ENCODE measurements at places on chromosomes 1 and 21. TPM values are rescaled to one million over a fixed set of nuclear protein-coding genes. Genes with fewer than 3 reads are reported as not detected.
A peak's percentile ranks its signal among the peaks of the same experiment; 100 is the strongest.

DNA sequence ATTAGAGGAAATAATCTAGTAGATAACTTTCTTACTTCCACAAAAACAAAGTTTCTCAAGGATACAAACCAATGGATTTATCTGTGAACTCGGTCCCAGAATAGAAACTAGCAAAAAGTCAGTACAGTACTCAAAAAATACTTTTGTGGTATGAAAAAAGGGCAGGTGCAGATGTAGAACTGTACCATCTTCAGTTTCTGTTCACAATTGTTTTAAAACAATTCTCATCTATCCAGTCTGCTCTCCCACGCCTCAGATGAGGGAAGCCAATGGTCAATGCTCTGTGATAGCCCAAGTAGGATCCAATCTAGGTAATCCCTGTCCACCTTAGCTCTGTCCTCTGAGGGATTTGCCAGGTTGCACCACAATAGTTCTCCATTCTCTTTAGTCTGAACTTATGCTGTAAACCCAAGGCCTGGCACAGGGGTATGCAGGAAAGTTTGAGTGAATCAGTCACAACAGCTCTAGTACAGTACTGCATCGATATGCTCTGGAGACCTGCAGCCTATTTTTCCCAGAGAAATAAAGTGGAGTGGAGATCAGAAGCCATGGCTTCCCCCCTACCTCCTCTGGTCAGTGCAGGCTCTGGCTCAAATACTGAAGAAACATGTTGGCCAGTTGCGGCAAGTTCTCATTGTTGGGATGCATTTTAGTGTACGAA lies 1.4 kb downstream of the KTI12 start:
- H3K4me1 ChIP-seq: peaks cover 32% of the 10 kb centered on the region
- no peaks in the 10 kb centered on the region for H3K27me3 ChIP-seq
- peak overlapping the region; percentile 98 for H3K27ac ChIP-seq
- H3K4me3 ChIP-seq: peak overlapping the region; percentile 94
- DNase-seq: no peak

The HLX gene
- not detected for total RNA-seq

DNA sequence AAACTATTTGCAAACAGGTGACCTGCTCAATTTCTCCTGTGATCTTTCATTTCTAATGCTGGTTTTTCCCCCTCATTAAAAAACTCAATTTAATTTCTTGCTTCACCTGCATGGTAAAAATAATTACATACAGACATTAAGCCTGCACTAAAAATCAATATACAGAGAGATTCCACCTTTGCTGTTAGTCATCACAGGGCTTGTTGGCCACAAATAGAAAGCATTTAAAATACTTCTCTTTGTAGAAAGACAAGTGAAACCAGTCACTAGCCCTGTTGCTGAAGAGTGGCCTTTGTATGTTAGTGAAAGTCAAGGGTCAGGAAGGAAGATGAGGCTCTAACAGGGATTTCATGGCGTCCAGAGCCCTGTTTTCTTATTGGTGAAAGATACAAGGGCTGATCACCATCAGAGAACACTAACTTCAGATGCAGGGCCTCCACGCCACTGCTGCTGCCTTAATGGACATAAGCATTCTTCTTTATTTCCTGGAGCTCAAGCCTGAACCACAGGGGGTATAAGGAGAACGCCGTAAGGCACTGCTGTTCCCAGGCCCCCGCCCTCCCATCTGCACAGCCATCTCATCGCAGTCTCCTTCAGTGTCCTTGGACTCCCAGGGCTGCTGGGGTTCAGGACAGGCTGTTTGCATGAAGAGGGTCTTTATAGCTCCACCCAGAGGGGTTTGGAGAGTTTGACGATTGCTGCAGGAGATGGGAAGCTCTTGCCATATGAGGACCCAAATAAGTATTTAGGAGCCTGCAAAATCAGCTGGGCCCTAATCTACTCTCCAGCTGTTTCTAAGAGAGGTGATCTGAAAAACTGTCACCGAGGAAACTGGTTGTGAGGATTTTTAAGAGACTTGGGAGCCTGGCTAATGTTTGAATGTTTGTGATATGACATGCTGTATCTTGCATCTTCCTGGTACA lies 117.3 kb upstream of the IRF2BP2 start:
- no peak overlapping the region for H3K4me3 ChIP-seq
- no peak for DNase-seq
- peak overlapping the region; percentile 93 for H3K27ac ChIP-seq
- peaks cover 3% of the 10 kb centered on the region for H3K36me3 ChIP-seq

GRCh38 chr1:84598846-84599741 lies 24.9 kb upstream of the CTBS start:
- peaks cover 3% of the 10 kb centered on the region for H3K36me3 ChIP-seq
- no peak overlapping the region for H3K4me3 ChIP-seq
- peaks cover 5% of the 10 kb centered on the region for H3K27me3 ChIP-seq
- no peak for DNase-seq
- no peaks in the 10 kb centered on the region for H3K4me1 ChIP-seq
- no peak overlapping the region for H3K27ac ChIP-seq

DNA sequence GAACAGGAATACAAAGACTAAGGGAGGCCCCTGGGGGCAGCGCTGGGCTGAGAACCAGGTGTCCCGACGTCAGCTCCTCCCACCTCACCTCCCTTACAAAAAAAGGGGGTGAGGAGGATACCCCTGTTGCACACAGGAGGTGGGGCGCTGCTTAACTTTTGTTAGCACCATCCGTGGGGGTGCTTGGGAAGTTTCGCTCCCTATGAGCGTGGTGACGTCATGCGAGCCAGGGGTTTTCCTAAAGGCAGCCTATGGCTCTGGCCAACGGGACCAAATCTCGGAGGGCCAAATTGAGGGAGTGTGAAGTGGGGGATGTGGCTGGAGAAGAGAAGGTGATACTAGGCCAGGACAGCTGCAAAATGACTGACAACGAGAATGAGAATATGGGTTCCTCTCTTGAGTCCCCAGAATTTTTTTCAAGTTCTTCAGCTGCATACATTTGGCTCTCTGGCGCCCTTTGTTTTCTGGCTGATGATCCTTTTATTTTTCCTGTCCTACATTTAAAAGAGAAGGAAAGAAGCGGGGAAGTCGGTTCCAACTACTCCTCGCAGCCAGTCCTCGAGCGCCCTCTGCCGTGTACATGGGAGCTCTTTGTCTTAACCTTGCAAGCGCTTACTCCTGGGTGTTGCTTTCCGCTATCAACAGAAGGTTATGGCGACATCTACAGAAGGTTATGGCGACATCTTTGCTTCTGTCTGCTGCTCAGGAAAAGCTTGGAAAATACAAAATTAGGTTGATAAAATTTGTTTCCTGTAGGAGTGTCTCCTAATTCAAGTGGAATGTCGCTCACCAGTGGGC lies 48.0 kb upstream of the ZC3H11B start:
- H3K36me3 ChIP-seq: no peaks in the 10 kb centered on the region
- H3K4me3 ChIP-seq: no peak overlapping the region
- H3K4me1 ChIP-seq: peaks cover 4% of the 10 kb centered on the region
- peak; percentile 60 for DNase-seq

- DNase-seq: no peak
- peak overlapping the region; percentile 39 for H3K27ac ChIP-seq
- no peaks in the 10 kb centered on the region for H3K36me3 ChIP-seq
Measured at GRCh38 chr1:154404511-154404931, 622 bp upstream of the IL6R start.

DNA sequence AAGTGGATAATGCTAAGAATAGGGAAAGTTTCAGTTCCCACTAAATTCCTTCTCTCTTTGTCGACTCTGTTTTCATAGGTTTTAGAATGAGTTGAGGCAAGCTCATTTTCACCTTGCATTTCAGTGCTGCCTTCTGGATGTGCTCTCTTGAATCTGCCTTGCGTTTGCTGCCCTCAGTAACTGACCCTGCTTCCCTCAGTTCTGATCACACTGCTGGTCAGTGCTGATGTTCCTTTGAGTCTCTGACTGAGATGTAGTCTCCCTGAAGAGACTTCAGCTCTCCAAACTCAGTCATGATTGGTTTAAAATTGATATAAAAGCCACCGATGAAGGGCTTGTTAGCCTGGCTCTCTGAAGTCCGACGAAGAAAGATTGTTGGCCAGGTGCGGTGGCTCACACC lies 25.2 kb upstream of the HMGN1 start:
- peaks cover 4% of the 10 kb centered on the region for H3K4me1 ChIP-seq
- peaks cover 15% of the 10 kb centered on the region for H3K27me3 ChIP-seq
- no peaks in the 10 kb centered on the region for H3K36me3 ChIP-seq
- H3K27ac ChIP-seq: no peak overlapping the region
- no peak overlapping the region for H3K4me3 ChIP-seq
- no peak for DNase-seq

The TNFRSF18 gene
- 17.5 TPM for total RNA-seq

The TCHH gene
- total RNA-seq: 0.08 TPM

DNA sequence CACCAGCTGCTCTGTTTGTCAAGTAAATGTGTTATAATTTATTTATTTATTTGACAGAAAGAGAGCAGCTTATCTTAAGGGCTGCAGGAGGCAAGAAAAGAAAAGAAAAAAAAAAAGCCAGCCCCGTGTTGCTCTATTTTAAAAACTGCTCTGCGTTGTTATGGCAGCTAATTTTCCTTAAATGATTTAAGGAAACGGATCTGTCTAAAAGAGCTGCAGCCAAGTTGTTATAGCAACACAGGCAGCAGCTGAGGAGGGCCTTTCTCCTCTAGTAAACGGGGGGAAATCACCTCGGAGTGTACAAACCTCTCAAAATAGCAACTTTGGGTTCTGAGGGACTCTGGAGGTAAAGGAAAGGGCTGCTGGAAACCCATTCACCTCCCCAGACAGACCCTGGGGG lies 149.2 kb downstream of the BEND5 start:
- H3K36me3 ChIP-seq: no peaks in the 10 kb centered on the region
- no peak overlapping the region for H3K4me3 ChIP-seq
- DNase-seq: no peak
- no peak overlapping the region for H3K27ac ChIP-seq
- peaks cover 33% of the 10 kb centered on the region for H3K27me3 ChIP-seq

DNA sequence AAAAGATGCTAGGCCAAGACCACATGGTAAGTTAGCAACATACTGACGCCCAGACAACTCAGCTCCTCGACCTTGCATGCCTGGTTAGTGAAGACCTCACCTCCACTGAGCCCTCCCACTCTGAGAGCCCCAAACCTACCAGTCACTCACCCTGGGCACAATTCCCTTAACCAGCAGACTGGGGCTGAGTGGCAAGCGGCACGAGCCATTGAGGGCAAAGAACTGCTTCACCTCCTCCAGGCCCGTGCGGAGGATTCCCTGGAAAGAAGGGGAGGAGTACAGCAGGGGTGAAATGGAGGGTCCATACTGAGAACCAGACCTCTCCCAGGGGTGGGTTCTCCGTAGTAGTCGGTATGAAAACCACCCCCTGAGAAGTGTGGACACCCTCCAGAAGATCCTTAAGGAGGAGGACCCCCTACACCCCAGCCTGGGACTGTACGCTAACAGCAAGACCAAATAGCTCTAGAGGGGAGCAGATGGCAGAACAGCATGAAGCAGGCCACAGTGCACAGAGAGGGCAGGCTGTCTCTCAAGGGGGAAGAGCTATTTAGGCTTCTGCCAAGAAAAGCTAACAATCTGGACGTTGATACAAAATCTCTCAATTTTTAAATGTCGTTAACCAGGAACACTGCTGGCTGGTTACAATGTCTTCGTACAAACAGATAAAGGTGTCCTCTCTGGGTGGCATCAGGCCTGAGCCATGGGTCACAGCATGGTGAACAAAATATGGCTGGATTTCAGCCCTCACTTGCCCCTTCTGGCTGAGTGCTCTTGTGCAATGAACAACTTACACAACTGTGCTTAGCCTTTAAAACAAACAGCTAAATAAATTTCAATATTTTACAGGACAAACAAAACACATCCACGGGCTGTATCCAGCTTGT lies 31.0 kb upstream of the PPP1R15B start:
- peaks cover 13% of the 10 kb centered on the region for H3K4me1 ChIP-seq
- H3K36me3 ChIP-seq: peaks cover 46% of the 10 kb centered on the region
- no peak overlapping the region for H3K27ac ChIP-seq
- no peaks in the 10 kb centered on the region for H3K27me3 ChIP-seq
- H3K4me3 ChIP-seq: no peak overlapping the region

GRCh38 chr1:234148816-234149215 lies 224.4 kb upstream of the COA6 start:
- no peak overlapping the region for H3K27ac ChIP-seq
- peaks cover 43% of the 10 kb centered on the region for H3K27me3 ChIP-seq
- H3K4me1 ChIP-seq: no peaks in the 10 kb centered on the region
- H3K4me3 ChIP-seq: no peak overlapping the region
- DNase-seq: no peak
- H3K36me3 ChIP-seq: no peaks in the 10 kb centered on the region

DNA sequence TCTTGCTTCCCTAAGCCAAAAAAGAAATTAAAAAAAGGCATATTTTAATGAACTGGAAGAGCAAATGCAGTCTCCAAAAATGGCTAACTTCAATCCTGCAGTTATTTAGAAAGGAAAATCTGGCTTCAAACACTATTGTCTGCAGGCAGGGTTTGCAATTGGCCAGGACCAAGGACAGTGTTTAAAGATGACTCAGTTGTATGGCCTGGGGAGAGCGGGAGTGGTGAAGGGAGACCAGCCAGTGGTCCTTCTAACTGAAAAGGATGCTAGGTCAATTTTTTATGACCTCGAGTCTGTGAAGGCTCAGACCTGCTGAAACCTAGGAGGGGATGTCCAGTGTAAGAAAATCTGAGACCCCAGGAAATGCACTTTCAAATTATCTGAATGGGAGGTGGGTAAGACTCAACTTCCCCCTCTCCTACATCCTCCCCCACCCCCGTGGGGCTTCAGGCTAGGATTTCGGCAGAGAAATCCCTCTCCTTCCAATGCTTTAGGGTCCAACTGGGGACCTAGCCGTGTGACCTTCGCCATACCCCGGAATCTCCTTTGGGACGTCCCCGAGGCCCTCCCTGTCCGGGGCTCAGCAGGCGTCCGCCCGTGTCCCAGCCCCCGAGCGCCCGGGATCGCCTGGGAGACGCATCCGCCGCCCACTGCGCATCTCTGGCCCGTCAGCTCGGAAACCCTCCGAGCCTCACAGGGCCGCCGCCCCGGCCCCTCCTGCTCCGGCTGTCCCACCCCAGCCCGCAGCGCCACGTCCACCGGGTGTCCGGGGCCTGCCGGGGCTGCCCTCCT lies 602 bp upstream of the RIMKLA start:
- DNase-seq: peak; percentile 25
- peaks cover 43% of the 10 kb centered on the region for H3K27me3 ChIP-seq
- H3K36me3 ChIP-seq: no peaks in the 10 kb centered on the region
- peaks cover 8% of the 10 kb centered on the region for H3K4me1 ChIP-seq
- H3K27ac ChIP-seq: no peak overlapping the region
- peak overlapping the region; percentile 71 for H3K4me3 ChIP-seq

The ERICH3 gene
- total RNA-seq: not detected

DNA sequence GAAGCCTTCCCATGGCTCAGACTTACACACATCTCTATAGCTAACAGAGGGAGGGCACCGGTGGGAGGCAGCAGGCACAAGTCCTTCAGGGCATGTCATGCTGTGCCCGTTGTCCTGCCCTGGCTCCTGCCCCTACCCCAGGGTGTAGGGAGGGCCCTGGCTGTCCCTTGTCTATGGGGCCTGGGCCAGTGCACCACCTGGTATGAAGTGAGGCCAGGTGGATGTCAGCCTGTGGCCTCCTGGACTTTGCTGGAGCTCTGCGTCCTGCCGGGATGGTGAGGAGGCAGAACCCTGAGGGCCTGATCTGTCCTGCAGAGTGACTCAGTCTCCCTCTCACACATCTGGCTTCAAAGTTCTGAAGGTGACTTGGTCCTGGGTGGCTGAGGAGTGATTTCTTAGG lies 47.3 kb upstream of the GPR37L1 start:
- H3K4me1 ChIP-seq: no peaks in the 10 kb centered on the region
- H3K27me3 ChIP-seq: no peaks in the 10 kb centered on the region
- H3K27ac ChIP-seq: no peak overlapping the region
- H3K4me3 ChIP-seq: no peak overlapping the region
- no peak for DNase-seq
- no peaks in the 10 kb centered on the region for H3K36me3 ChIP-seq

The MTF2 gene
- total RNA-seq: 63.2 TPM

The ZMYND12 gene
- 0.63 TPM for total RNA-seq

The SEMA6C gene
- total RNA-seq: 2.2 TPM

The F3 gene
- not detected for total RNA-seq

The FCRL2 gene
- not detected for total RNA-seq
